Hippocampal formation (tissue), 2 donors: ENCODE measurements at places on chromosomes 13 and 19.
A peak's percentile ranks its signal among the peaks of the same experiment; 100 is the strongest.

DNA sequence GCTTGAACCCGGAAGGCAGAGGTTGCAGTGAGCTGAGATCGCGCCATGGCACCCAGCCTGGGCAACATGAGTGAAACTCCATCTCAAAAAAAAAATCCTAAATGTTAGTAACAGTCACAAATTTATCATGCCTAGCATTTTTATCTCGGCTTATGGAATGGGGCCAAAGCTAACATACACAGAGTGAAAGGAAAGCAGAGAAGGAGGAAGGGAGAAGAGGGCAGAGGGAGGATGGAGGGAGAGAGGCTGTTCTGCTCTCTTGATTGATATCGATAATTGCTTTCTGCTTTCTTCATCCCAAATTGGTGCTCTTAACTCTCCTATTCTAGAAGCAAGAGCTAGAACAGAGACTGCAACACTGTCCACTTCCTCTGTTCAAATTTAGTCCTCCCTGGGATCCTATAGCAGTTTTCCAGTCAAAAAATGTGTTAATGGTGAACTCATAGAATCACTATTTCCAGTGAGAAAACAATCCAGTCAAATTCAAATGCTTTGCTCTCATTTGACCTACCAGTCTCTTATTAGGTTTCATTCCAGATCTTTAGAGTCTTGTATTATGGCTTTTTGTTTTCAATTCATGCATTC lies 15.8 kb upstream of the TUBGCP3 start:
- no peak for DNase-seq

DNA sequence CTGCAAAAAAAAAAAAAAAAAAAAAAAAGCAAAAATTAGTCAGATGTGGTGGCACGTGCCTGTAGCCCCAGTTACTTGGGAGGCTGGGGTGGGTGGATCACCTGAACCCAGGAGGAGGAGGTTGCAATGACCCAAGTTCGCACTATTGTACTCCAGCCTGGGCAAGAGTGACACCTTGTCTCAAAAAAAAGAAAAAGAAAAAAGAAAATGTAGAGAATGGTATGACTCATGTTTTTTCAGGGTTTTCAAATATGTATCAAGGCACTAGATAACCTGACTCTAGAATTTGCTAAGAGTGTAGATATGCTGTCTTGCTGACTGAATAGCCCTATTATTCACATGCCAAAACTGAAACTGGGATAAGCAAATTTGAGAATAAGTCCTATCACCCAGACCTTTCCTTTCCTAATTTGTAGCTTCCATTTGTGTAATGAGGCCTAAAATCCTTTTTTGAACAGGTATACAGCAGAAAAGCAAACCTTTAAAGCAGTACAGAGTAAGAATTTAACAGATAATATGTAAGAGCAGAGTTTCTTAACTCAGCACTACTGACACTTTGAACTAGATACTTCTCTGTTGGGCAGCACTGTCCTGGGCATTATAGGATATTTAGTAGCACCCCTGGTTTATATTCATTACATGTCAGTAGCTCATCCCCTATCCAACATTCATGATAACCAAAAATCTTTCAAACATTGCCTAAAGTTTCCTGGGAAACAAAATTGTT lies 108.6 kb downstream of the ELF1 start:
- no peak for DNase-seq

- no peak for DNase-seq
Measured at GRCh38 chr13:20475927-20476691, 49.5 kb downstream of the CRYL1 start.

- no peak for DNase-seq
Measured at GRCh38 chr19:40768869-40769268, 6.5 kb upstream of the MIA start.

DNA sequence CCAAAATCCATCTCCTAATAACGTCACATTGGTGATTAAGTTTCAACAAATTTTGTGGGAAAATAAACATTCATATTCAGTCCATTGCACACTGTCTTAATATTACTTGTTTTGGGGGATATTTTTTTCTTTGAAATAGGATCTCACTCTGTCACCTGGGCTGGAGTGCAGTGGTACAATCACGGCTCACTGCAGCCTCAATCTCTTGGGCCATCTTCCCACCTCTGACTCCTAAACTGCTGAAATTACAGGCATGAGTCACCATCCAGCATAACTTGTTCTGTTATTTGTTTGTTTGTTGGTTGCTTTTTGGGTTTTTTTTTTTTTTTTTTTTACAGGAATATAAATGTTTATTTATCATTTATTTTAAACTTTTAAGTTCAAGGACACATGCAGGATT lies 556.1 kb upstream of the SLITRK6 start:
- DNase-seq = no peak

DNA sequence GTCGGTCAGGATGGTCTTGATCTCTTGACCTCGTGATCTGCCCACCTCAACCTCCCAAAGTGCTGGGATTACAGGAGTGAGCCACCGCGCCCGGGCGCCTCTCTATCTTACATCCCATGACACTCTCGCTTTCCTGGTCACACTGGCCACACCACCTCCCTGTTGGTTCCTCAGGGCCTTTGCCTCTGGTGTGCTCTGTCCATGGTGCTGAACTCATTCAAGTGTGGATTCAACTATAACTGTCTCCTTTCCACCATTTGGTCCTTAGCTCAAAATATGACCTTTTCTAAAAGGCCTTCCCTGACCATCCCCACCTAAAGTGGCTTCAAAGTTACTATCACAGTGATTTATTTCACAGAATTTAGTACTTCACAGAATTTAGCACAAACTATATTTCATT lies 3.7 kb upstream of the SMIM17 start:
- DNase-seq = no peak

- no peak for DNase-seq
Measured at GRCh38 chr13:71751073-71751472, 115.9 kb downstream of the DACH1 start.

DNA sequence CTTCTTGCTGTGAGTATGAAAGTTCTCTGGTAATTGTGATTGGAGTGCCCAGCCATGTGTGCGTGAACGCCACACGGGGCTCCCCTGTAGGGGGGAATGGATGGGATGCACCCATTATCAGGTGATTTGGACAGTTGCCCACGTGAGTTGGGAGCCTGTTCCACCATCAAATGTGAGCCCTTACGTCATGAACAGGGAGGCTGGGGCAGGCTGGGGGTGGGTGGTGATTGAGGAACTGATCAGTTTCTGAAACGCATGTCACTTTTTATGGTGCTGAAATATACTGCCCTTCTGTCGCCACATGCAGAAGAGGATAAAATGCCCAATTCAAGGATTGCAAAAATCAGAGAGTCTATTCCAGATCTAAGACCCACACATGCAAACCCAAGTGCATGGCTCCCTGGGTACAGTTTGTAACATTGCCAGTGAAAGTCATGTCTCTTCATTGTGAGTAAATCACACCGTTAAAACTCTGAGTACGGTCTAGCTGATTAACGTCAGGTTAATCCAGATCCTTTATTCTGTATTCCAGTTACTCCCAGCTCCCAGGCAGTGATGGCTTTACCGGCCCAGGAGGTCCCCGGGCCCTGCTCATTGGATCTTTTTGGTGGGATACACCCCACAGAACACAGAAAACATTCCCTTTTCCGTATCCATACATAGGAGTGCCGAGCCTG lies 90.2 kb downstream of the RAB20 start:
- DNase-seq = no peak

GRCh38 chr19:30390356-30390988 lies 18.3 kb downstream of the ZNF536 start:
- no peak for DNase-seq

- no peak for DNase-seq
Measured at GRCh38 chr13:77807431-77808135, 110.1 kb downstream of the SLAIN1 start.

GRCh38 chr13:61954092-61954491 lies 538.4 kb upstream of the PCDH20 start:
- peak; percentile 66 for DNase-seq

GRCh38 chr19:55606817-55607216 lies 1.4 kb downstream of the ZNF865 start:
- no peak for DNase-seq

- DNase-seq = no peak
Measured at GRCh38 chr13:41905600-41906254, 55.2 kb downstream of the VWA8 start.

DNA sequence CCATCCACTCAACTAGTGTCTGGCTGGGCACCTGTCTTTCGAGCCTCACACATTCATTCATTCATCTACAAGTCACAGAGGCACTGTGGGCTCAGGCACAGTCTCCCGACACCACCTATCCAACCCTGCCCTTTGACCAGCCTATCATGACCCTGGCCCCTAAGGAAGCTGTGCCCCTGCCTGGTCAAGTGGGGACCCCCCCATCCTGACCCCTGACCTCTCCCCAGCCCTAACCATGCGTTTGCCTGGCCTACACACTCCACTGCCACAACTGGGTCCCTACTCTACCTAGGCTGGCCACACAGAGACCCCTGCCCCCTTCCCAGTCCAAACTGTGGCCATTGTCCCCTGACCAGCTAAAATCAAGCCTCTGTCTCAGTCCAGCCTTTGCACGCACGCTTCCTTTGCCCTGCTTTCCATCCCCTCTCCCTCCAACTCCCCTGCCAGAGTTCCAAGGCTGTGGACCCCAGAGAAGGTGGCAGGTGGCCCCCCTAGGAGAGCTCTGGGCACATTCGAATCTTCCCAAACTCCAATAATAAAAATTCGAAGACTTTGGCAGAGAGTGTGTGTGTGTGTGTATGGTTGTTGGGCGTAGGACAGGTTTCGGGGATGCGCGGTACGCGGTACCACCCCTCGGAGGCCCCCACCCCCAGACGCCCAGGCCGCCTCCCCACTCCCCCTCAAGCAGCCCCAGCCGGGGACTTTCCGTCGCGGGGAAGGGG lies 404 bp upstream of the IL27RA start:
- no peak for DNase-seq

GRCh38 chr13:65943708-65944107 lies 1286.4 kb downstream of the PCDH9 start:
- no peak for DNase-seq

DNA sequence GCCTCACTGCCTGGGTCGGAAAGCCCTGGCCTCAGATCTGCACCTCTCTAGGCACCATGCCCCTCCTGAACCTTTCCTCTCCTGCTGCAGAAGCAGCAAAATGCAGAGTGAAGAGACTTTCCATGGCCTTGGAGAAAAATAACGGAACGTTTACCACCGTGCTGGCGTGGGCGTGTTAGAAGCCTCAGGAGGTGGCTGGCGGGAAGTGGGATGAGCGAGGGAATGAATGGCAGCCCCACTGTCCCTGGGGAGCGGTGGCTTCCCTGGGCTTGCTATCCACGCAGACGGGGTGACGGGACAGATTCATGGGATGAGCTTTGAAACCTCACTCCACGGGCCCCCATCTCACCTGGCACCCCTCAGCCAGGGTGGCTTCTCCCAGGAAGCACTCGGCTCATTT lies 4.3 kb downstream of the TEX29 start:
- DNase-seq = no peak

- DNase-seq = no peak
Measured at GRCh38 chr13:27375686-27376326, 48.6 kb upstream of the GTF3A start.

DNA sequence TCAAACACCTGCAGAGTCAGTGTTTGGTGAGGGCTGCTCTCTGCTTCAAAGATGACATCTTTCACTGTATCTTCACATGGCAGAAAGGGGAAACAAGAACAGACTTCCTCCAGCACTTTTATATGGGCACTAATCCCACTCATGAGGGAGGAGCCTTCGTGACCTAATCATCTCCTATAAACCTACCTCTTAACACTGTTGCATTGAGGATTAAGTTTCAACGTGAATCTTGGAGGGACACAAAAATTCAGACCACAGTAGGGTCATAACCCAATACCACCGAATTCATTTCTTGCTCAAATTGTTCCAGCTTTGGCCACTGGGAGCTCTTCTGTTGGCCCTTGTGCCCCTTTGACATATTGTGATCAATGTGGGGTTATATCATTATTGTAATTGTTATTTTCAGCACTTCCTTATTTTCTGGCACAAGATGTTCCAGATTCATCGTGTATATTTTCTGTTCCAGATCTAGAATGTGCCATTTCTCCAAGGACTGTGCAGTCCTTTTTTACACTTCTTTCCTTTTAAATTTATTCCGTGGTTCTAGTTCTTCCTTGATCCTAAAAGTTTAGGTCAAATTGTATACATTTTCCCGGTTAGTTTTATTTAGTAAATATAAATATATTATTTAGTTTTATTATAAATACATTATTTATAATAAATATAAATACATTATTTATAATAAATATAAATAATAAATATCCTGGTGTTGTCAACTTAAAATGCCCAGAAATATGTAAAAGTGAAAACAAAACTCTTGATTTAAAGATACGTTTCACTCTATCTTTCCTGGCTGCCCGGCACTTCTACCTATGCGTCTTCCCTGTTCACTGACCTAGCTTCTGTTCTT lies 35.5 kb upstream of the IGFL4 start:
- no peak for DNase-seq

- no peak for DNase-seq
Measured at GRCh38 chr13:95247171-95247570, 54.1 kb downstream of the ABCC4 start.

DNA sequence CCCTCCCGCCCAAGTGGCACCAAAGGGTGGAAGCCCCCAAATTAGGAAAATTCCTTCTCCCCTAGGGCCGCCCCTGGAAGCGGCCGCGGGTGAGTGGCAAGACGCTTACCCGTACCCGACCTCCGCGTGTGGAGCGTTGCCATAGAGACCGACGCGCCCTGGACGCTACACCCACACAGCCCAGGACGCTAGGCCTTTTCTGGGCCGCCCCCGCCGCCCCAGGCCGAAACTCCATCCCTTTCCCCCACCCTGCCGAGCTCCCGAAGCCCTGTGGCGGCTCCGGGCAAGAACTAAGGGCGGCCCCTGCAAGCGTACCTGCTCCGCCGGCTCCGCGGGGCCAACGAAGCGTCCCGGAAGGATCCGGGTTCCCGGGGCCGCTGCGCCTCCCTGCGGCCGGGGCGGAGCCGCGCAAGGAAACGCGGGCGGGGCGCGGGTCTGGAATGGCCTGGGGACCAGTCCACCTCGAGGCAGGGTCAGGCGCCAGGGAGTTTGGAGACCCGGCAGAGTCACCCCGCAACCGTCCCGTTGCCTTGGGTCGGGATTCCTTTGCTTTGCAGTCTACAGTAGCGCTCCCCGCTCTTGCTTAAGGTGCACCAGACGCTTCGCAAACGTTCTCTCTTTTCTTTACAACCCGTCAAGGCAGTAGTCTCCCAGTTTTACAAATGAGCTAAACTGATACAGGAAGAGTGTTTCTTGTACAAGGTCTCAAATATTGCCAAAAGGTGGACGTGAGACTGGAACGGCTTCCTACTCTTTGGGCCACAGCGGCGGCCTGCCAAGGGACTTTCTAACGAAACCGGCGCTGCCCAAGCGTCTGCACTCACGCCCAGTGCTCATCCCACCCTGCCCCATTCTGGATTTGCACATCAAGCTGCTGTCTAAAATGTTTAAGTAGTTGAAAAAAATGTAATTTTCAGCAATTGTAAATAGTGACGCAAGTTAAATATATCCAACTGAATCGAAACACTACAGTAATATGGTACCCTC lies at the start of gene NEK5:
Gene NEK5, minus strand, starts transcription at position 360 of the 987 bp plus-strand sequence. CDS start 1,591 bp downstream, outside the sequence.
- DNase-seq = peak; percentile 40
